Stimulated activated CD4-positive, alpha-beta T cell treated with anti-CD3 and anti-CD28 coated beads, Interleukin-12 subunit alpha, Interleukin-12 subunit beta, amount 100 ng/mL, for 48 hours (primary cell): ENCODE measurements at places on chromosomes 2 and 18.

- DNase-seq = no peak
Observed at GRCh38 chr18:70154591-70155194, 50.8 kb downstream of the RTTN start.

DNA sequence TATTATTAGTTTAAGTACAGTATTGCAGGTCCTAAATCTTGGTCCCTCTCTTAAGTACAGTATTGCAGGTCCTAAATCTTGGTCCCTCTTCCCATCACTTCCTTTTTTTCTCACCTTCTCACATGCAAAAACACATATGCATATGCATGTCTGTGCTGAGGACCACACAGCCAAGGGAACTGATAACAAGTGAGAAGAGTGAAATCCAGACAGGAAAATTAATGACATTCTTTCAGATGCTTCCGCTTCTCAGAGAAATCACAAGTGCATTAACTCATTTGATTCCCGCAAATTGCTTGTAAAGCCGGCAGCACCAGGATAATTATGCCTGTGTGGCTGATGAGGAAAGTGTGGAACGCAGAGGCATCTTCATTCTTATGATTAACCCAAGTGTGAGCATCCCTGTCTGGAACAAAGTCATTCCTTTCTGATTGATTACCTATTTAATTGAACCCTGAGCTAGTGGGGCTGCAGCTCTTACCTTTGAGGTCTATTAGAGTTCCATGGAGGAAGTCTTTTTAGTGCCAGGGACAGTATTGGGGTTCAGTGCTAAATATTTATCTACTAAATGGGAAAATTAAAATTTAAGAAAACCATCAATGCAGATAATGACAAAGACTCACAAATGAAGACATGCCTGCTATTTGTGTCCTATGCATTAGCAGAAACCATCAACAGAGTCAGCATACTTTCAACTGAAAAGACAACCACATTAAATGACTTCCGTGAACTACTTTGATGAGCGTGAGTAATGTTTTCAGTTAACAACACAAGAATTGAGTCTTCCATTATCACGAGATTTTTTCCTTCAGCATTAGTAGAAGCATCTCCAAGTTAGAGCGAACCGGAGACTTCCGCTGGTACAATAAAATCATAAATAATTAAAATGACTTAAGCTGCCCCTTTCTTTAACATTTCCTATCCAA is 220.4 kb upstream of the SLC35G4 start:
- DNase-seq = no peak

DNA sequence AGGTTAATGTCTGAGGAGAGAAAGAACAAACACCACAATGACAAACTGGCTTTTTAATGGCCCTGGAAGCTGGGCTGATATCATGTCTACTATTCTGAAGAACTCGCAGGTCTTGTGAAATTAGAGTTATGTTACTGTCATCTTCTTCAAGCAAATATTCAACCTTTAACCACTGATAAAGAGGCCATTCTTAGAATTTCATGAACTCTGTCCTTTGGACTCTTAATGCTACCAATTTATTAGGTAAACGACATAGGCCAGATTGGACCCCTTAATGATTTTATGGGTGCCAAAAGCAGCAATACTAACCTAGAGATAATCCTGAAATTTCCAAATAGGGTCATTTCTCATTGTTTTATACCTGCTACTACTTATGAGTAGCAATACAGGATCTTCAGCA is 109.0 kb upstream of the ACVR1C start:
- DNase-seq = no peak

DNA sequence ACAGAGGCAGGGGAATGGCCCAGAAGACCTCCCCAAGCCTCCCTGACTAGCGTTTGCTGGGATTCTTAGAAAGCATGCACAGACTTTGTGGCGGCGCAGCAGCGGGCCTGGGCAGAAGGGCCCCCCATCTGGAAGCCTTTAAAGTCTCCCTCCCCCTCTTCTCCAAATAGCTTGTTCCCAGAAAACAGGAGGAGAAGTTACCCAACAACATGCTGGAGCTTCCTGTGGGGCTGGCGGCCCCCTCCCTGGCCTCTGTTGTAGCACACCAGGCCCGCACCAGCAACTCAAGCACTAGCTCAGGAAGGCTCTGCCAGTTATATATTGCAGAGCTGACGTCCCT is 334.8 kb downstream of the DYSF start:
- DNase-seq = no peak

DNA sequence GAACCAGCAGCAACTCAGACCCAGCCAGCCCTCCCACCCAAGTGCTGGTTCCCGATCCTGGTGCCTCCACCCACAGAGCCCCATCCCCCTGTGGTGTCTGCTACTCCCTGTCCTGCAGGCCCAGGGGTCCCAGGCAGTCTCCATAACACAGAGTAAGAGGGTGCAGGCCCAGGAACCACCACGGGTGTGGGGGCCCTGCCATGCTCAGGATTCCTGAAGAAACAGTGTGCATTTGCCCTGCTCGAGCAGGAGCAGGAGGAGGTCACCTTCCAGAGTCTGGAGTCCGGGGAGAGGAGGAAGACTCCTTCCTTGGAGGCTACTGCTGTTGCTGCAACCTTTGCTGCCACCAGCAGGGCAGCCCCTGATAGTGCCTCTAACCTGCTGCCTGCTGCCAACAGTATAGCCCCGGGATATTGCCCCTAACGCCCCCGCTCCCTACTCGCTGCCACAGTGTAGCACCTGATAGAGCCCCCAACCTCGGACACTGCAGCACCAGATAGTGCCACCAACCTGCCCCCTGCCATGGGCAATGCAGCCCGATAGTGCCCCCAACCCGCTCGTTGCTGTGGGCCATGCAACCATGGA is 46.8 kb upstream of the ANKRD62 start:
- DNase-seq = no peak

GRCh38 chr2:6771634-6772611 is 93.8 kb downstream of the CMPK2 start:
- DNase-seq = no peak

GRCh38 chr18:55114876-55115275 is 155.6 kb upstream of the CCDC68 start:
- no peak for DNase-seq

DNA sequence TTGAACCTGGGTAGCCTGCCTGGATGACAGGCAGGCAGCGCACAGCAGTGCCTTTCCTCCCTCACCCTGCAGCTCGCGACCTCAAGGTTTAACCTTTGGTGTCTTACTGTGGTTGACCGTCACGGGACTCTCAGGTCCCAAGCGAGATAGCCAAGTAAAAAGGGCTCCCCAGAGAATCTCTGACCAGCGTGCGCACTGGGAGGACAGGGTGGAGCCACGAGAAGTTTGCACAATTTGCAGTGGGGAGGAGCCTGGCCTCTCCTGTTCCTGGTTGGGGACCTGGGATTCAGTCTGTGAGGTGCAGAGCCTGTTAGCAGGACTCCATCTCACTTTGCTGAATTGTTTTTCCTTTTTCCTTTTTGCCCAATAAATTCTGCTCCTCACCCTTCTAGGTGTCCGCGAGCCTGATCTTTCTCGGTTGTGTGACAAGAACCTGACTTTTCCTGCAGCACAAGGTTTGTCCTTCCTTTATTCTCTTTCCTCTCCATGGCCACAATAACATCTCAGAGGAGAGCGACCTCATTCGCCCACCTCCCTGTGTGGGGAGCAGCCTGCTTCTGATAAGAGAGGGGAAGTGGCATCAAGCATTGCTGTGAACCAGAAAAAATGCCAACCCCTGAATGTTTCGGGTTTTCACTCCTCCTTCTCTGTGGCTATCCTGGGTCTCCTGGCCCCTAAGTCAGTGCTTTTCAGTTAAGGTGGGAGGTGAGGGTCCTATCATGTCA is 36.2 kb downstream of the POU3F3 start:
- no peak for DNase-seq

- DNase-seq = no peak
Observed at GRCh38 chr2:105179469-105180372, 61.8 kb upstream of the GPR45 start.
